ENCODE measurements at places on chromosomes 4 and X. TPM values are rescaled to one million over a fixed set of nuclear protein-coding genes. Genes with fewer than 3 reads are reported as not detected.

The GPC4 gene
- total RNA-seq: 32.7 TPM

The GAGE2A gene
- not detected for total RNA-seq

The PAGE1 gene
- total RNA-seq: not detected

The SSX4 gene
- not detected for total RNA-seq

The CT83 gene
- not detected for total RNA-seq

The NDUFC1 gene
- 41.9 TPM for total RNA-seq

The OTC gene
- 0.23 TPM for total RNA-seq

Measured in aorta (tissue), 5 donors.